ENCODE measurements at places on chromosomes 12 and 14.

DNA sequence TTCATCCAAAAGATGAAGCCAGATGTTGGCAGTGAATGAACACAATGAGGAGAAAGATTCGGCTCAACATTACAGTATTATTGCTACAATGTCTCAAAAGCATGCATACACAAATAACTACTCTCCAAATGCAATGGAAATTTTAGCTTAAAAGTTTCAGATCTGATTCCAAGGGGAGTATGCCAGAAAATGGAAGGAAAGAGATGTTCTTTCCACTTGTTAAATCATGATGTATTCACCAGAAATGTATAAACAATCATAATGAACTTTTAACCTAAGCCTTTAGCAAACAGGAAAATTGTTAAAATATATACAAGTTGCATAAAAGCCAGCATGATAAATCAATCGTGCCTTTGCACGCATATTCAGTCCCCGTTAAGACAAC lies 62.1 kb downstream of the SH2B3 start:
- no peak for DNase-seq

GRCh38 chr12:123070267-123071081 lies 80.4 kb downstream of the PITPNM2 start:
- DNase-seq = no peak

DNA sequence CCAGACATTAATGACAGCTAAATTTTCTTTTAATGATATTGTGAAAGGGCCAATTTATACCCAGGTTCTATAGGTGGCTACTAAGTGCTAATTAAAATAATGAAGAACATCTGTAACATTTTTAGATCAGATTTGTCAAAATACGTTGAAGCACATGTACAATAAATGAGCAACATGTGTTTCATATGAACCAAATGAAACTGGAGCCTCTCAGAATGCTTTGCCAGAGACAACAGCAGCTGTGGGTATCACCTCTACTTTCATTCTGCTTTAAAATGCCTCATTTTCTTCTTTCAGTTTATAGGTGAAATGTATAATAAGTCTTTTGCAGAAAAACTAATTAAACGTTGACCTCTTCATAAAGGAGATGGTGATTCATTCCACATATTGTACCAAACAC lies 26.1 kb upstream of the MYF6 start:
- DNase-seq = no peak

DNA sequence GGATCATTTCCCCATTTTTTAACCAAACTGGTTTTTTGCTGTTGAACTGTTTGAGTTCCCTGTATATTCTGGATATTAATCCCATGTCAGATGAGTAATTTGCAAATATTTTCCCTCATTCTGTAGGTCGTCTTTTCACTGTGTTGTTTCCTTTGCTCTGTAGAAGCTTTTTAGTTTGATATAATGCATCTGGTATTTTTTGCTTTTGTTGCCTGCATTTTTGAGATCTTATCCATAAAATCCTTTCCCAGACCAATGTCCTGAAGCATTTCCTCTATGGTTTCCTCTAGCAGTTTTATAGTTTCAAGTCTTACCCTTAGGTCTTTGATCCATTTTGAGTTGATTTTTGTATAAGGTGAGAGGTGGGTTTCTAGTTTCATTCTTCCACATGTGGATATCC lies 71.3 kb downstream of the LRP6 start:
- DNase-seq = no peak

DNA sequence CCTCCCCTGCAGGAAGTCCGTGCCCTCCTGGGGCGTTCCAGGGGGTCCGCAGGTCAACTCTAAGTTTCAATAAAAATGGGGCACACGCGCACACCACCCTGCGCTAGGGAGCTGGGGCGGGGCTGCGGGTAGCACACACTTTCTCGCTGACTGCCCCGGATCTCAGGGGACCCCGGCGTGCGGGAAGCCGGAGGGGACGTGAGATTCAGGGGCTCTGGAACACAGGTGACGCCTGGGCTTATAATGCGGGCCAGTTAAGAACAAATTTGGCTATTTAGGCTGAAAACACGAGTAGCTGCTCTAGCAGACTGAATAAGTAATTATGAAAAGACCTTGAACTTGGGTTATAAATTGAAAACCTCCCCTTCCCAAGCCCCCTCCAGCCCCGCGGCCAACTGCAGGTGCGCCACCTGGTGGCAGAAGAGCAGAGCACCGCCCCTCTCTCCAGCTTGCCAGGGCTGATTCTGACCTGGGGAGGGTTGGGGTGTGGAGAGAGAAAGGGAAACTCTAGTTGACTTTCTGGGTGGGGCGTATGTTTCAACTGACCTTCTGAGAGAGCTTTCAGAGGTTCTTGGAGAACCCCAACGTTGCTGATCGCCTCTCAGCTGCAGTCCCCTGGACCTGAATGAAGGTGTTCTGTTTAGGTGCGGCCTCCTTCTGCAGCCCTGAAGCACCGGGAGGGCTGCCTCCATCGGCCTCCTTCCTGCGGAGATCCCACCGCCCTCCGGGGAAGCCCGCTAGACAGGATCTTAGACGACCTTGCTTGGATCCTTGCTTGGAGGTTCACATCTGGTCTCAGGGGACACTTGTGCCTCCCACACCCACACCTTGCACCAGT lies 118.4 kb upstream of the EVL start:
- DNase-seq = peak; percentile 14

DNA sequence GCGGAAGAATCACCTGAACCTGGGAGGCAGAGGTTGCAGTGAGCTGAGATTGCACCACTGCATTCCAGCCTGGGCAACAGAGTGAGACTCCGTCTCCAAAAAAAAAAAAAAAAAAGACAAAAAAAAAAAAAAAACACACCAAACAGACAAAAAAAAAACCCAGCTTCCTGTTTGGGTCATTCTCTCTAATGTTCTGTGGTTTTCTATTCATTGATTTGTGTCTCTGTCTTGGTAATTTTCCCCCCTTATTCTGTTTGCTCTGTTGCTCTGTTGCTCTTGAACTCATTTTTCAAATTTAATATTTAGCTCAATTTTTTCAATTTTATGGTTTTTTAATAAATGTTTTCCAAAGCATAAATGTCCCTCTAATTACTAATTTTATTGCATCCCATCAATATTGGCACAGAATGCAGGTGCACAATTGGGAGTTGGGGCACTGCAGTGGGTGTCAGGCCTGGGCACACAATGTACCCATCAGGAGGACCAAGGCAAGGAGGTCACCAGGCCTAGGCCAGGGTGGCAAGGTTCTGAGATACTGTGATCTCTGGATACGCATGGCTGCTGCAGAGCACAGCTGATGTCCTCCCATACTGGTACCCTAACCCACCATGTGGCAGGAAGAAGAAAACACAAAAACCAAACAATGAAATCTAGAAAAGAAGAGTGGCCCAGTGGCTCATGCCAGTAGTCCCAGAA lies 8.0 kb upstream of the GNPTAB start:
- DNase-seq = no peak

GRCh38 chr12:69123919-69124638 lies 115.3 kb upstream of the CPSF6 start:
- DNase-seq = no peak

DNA sequence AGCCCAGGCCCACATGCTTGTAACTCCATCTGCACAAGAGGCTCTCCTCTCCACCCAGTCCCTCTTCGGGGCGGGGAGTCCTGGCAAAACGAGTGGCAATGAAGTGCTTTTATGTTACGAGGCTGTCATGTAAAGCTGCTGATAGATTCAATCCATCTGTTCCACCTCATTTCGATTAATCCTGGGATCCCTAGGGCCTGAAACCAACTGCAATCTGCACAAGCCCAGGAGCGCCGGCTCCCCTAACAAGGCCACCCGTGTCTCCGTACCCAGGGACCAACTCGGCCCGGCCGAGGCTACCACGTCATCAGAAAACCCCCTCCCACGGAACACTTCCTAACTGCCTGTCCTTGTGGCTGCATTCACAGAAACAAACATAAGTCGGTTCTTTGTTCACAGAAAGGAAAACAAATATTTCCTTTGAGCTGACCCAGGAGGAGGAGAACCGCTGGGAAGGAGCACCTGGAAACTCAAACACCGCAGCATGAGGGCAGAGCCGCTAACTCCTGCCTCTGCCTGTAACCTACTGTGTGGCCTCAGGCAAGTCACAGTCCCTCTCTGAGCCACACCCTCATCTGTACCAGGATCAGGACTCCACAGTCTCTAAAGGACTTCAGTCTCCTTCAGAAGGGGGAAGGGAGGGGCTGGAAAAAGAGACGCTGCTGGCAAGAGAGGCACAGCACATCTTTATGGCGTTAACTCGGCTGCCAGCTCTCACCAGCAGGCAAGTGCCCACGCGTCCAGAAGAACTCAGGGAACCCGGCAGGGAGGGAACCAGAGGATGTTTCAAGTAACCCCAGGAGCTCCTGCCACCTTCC lies 47.8 kb downstream of the CCDC88C start:
- no peak for DNase-seq

DNA sequence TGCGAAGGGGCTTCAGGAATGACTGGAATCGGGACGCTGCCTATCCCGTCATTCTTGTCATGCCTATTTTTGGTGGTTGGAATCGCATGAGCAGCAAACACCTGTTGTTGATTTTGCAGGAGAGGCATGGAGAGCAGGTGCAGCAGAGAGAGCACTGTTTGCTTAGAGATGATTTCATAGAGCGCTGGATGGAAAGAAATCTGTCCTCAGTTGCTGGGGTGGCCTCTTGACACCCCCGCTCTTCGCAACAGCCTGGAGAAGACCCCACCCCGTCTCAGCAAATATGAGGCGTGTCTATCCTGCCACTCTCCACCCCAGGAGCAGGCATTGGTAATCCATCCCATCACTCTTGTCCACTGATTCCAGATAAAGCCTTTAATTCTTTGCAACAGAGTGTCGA lies 19.3 kb upstream of the NCOR2 start:
- no peak for DNase-seq

DNA sequence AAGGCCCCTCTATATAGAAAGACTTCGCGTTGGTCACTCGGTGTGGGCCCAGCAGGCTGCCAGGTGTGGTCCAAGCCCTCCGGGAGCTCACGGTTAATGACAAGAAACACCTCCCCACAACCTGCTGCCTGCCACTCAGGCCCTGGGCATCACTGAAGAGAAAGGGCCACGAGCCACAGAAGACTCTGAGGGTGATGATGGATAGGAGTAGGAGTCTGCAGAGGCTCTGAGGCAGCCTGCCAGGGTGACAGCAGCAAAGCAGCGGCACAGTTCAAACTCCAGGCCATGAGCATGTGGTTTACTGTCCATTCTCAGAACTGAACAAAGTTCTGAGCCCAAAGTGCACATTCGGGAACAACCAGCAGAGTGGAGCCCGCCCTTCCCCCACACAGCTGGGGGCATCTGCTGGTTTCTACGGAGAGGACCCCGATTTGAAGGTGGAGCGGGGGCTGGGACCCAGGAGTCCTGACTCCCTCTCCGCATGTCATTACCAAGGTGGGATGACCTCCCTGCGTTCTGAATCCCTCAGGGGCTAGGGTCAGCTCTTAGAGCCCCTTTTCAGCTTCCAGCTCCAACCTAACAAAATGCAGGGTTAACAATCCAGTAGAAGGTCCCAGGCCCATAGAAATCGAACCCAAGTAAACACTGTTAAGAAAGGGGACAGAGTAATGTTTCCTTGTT lies 65.8 kb downstream of the VWF start:
- DNase-seq = no peak

- no peak for DNase-seq
Observed at GRCh38 chr14:51014625-51015024, 70.3 kb upstream of the PYGL start.

DNA sequence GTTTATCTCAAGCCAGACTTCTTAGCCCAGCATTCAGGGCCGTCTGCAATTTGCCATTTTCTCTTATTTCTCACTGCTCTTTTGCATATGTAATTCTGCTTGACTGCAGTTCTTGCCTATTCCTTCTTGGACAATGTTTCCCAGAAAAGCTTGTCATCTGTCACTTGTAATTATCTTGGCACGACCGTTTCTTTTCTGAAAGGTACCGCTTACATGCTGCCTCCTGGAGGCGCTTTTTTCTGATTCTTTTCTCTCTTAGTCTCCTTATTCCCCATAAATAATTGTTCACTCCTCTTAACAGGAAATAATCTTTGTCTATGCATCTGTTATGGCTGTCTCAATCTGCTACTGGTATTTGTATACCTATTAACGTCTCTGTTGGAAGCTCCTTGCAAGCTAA lies 1.2 kb upstream of the ALDH1L2 start:
- no peak for DNase-seq
